Pulmonary artery endothelial cell (primary cell): ENCODE measurements at places on chromosomes 1 and 21.

- DNase-seq = no peak
Measured at GRCh38 chr1:161038523-161039153, at the start of gene TSTD1. TSTD1 (minus strand) TSS chr1:161038964; CDS start chr1:161038889, 75 bp downstream.

GRCh38 chr1:34899471-34899870 is 30.0 kb downstream of the DLGAP3 start:
- no peak for DNase-seq

DNA sequence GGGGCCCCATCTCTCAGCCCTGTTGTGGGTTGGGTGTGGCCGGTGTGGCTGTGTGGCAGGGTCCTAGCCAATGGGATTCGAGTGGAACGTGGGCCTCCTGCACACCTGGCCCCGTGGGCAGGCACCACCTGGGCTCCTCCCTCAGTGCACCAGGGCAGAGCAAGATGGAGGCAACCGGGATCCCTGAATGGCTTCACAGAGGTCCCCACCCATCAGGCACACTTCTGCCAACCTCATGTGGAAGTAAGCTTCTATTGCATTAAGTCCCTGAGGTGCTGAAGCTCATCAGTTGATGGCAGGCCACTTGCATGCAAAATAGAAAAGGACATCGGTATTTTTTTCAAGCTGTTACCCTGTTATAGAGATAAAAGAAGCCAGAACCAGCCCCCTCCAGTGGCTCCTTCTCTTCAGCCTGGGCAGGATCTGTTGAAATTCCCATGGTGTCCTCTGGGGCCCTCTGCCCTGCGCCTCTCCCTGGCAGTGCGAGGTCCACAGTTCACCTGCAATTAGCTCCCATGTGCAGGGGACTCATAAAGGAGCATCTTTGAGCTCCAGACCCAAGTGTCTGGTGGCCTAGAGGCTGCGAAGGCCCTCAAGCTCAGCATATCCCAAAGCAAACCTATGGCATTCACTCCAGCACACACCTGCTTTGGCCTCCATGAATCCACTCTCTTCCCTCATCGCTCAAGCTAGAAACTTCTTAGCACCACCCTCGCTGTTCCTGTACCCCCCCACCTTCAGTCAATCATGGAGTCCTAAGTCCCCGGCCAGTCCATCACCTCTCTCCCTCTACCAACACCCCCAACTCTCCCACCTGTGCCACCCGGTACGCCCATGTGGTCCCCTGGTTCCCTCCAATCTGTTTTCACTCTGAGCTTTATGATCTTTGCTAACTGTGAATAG is 2.1 kb upstream of the SLC45A1 start:
- no peak for DNase-seq

DNA sequence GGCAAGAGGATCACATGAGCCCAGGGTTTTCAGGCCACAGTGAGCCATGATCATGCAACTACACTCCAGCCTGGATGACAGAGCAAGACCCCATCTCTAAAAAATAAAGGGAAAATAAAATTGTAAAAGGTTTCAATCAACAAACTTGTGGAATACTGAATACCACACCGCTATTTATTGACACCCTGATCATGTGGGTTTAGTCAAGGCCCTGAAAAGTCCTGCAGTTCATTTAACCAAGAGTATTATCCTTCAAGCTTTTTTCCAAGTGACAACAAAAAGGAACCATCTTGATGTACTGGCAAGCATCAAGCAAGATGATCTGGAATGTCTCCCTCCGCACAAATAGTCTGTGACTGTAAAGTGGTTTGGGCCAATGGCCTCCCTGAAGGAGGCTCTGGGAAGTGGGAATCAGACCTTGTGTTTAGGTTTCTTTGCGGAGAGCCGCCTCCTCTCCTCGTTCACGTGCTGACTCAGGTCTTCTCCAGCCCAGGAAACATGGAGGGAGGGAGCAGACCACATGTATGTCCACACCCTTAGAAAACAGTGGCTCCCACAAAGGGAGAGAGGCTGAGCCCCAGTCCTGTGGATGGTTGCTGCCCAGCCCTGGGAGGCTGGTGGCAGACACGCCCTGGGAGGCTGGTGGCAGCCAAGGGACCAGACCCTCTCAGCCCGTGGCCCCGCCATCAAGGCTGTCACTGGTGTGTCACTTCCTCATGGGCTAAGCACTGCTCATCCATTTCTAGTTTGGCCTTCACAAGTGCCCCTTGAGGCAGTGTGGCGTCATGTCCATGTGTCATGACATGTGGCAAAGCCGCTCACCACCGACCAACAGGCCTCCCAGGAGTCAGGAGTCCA is 56.7 kb downstream of the RIPK4 start:
- no peak for DNase-seq

DNA sequence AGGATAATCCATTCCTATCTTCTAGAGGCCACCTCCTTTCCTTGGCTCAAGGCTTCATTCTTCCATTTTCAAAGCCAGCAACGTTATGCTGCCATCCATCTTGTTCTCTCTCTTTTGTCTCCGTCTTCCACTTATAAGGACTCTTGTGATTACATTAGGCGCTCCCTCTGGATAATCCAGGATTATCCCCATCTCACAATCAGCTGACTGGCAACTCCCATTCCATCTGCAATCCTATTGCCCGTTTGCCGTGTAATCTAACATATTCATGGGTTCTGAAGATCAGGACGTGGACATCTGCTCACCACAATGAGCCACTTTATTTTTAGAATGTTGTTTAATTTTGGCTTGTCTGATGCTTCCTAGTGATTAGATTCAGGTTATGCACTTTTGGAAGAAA is 89.3 kb downstream of the EBNA1BP2 start:
- DNase-seq = no peak

- DNase-seq = no peak
Measured at GRCh38 chr21:42531771-42532170, 18.1 kb downstream of the SLC37A1 start.

- DNase-seq = no peak
Measured at GRCh38 chr1:245810789-245811337, 656.1 kb downstream of the KIF26B start.

GRCh38 chr1:6298530-6298929 is 37.6 kb upstream of the GPR153 start:
- DNase-seq = no peak

DNA sequence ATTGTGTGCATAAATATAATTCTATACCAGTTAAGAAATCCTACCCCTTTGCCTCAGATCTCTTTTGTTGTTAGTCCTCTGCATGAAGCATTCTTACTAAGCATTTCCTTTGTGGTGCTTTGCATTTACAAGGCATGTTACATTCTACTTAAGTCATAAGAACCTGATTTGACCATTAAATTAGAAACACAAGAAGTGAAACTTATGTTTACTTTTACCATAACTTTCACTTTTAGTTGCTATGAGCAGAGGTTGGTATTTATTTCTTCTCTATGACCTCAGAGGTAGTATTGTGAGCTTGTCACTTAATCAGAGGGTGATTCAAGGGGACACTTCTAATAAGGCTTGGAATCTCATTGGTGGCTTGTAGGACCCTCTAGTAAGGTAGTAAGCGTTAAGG is 9.0 kb downstream of the FAM20B start:
- DNase-seq = no peak

DNA sequence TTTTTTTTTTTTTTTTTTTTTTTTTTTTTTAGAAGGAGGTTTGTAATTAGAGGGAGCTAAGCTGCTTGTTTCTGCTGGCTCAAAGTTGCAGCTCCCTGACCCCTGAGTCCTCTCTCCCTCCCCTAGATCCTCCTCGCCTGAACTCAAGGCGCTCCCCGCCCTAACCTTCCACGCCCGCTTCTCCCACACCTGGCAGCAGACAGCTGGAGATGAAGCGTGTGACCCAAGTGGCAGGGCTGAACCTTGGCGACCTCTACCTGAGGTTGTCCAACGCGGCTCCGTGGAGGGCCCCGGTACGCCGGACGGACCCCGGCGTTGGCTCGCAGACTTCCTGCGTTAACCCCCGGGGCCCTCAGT is 795 bp downstream of the NGF start:
- DNase-seq = no peak

DNA sequence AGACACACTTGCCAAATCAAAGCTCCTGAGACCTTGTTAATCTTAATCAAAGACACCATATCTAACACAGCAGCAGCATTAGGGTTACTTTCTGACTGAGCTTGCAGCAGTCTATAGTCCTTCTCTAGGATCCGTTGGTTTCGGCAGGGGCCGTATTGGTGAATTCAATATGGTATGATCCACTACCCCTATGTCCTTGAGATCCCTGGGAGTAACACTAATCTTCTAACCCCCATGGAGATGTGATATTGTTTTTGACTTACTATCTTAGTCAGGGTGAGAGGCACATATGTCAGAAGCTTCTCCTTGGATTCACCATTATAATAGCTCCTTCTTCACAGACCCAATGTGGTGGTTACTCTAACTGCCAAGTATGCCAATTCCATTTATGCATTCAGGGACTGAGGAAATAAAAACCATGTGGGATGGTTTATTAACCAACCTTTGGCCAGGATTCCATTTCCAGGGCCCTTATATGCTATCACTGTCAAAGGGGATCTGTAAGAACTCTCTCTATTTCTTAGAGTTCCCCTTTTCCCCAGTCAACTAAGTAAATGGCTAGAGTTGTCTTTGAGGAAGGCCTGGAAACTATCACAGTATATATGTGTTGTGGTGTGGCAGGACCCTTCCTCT is 673.6 kb upstream of the USP24 start:
- no peak for DNase-seq
